NCI-H1930 (cell line): ENCODE measurements at places on chromosomes 3 and 15.

DNA sequence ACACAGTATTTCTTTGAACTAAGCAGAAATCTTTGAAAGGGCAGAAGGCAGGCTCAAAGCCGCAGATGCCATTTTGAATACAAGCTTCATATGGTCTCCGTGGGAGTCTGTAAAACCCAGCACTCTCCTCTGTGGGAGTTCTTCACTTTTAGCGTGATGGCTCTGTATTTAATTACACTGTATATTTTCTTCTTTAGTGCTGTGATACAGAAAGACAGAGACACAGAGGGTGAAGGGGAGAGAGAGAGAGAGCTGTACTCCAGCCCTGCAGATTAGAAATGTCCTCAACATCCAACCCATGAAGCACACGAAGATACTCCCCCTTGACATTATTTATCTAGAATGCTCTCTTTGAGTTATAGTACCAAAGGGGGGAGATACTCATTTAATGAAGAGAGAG, 752.6 kb upstream of the NR2F2 start:
- no peak for DNase-seq

GRCh38 chr3:109977897-109978296, 640.6 kb upstream of the DPPA4 start:
- no peak for DNase-seq

GRCh38 chr3:71499227-71499876, 84.2 kb downstream of the FOXP1 start:
- no peak for DNase-seq

DNA sequence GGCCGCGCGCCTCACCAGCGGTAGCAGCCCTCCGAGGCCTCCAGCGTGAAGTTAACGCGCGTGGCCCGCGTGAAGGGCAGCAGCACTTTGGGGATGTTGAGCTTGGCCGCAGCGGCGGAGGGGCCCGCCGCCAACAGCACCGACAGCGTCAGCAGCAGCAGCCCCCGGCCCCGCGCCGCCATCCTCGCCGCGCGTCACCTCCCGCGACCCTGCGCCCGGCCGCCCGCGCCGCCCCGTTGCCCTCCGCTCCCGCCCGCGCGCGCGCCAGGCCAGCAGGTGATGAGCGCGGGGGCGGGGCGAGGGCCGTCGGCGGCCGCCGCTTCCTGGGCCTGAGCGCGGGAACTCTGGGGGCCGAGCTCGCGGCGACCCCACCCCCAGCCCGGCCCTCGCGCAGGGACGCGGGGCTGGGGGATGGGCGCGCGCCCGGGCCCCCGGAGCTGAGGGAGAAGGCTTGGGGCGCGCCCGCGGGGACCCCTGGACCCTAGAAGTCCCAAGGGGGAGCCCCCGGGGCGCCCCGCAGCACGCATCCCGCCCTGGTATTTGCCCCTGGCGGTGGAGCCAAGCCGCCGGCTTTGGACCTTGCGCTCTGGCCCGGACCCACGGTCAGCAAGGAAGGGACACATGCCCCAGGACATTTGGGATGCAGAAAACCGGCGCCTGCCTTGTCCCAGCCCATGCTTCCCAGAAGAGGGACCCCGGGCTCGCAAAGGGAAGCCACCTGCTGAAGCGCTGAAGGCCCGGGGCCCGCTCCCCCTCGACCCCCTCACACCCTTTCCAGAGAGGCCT, at the start of gene NUP210:
Gene NUP210 (minus strand): TSS at position 278 of the 786 bp plus-strand sequence. CDS start 96 bp downstream, at position 182.
- DNase-seq: peak; percentile 56

GRCh38 chr15:91411586-91411985, 311.5 kb downstream of the SV2B start:
- no peak for DNase-seq

GRCh38 chr3:11236588-11237461, 35.4 kb upstream of the ATG7 start:
- peak; percentile 4 for DNase-seq

- no peak for DNase-seq
These were observed 721 bp downstream of the CSTA start for GRCh38 chr3:122325769-122326168.

DNA sequence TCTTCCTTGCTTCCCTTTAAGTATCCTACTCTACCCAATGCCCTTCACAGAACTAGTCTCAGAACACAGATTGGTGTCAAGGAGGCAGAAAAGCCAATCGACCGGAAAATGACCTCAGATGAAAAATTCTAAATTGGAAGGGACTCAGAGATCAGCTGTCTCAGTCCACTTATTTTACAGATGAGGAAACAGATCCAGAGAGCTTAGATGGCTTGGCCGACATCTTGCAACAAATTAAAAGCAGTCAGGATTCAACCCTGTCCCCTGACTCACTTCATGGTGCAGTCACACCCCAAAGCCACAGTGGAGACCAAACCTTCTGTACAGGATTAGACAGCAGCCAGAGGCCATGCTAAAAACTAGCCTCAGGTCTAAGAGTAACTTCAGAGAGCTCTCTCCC, 169.3 kb upstream of the BHLHE40 start:
- DNase-seq: no peak

DNA sequence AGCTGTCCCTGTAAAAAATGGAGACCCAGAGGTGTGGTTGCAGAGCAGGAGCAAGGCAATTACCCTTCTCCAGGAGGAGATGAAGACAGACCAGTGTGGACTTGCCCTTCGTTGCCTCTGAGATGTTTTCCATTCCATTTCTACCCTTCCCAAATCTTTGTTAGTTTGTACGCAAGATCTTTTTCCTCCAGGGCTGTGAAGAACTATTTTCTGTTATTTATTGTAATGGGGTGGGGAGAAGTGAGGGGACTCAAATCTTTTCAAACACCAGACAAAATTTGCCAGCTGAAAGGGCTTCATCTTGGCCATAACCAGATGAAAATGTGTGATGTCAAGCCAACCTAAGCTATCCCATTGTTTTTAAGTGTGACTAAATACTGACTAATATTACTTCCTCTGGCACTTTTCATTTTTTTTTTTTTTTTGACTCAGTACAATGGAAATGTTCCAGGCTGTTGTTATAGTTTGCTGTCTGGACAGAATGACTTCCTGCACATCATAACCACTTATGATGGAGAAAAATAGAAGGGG, 271.3 kb upstream of the TPRG1 start:
- DNase-seq: no peak

- no peak for DNase-seq
These were observed 61.0 kb upstream of the PPARG start for GRCh38 chr3:12227833-12228232.

- no peak for DNase-seq
These were observed 71.2 kb downstream of the RYK start for GRCh38 chr3:134179508-134179907.

DNA sequence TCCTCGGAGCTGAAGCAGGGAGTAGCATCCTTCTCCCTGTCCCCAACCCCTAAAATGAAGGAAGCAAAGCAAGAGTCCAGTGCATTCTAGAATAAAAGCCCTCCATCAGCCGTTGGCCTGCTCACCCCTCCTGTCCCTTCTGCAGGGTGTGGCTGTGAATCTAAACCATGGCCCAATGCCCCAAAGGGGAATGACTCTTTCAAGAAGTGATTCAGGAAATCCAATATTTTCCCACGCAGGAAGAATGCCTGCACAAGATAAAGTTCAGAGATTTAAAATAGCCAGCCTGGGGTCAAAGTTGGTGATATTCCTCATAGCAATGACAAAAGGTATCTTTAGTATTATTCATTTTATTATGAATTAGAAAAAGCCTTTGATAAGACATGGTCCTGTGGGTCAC, 38.5 kb downstream of the SLCO2A1 start:
- no peak for DNase-seq

DNA sequence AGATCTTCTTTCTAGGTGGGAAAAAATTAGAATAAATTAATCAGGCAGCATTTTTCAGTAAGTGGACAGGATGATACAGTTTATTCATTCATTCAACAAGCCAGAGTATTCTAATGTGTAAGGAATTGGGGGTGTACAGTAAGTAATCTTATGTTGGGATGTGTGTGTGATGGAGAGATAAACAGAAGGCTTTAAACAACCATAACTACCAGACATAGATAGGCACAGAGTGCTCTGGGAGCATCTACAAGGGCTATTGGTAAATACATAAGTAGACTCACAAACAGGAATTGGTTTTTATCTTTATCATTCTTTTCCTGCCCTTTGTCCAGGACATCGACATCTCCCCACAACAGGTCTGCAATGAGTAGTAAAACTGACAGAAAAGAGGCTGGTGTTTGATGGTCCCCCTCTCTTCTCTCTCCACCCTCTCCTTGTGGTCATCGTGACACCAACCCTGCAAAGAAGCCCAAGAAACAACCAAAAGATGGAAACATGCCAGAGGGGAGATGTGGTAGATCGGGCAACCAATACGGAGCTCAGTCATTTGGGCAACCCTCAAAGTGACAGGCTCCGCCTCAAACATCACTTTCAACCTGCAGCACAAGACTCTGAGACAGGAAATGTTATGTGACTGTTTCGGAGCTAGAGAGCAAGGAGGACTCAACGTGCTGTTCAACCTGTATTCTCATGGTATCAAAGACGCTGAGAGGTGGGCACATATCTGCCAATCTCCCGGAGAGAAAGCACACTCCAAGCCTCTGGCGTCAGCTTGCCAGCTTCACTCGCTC, 28.7 kb upstream of the B3GNT5 start:
- DNase-seq: no peak

- no peak for DNase-seq
These were observed 359.5 kb upstream of the TMCO5A start for GRCh38 chr15:37574985-37575384.

DNA sequence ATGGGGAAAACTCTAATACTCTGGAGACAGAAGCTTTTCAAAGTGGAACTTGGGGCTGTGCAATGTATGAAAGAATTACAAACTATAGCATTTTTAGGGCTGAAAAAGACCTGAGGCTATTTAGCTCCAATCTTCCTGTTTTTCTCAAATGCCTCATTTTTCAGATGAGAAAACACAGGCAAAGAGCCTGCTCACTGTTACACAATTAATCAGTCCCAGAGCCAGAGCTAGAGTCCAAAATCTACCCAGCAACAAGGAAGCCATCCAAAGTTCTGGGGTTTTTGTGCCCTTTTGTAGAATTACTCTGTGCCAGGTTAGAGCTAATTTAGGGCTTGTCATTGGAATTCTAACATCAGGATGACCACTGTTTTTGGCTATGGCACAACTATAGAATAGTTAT, 45.5 kb downstream of the GPR149 start:
- DNase-seq: no peak

DNA sequence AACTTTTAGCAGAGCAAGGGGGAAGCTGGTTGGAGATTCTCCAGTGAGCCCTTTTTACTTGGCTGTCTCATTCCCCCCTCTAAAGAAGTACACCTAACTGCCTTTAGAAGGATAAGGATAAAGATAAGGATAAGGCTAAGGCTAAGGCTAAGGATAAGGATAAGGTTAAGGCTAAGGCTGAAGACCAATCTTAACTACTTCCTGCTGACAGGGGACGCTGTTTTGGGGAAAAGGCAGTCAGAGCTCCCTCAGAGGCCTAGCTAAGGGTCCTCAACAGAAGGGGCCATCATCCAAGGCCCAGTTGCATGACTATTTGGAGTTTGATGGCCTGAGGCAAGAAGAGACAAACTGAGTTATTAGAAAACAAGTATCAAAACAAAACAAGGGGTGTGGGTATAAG, 94.3 kb upstream of the ARPP21 start:
- no peak for DNase-seq

DNA sequence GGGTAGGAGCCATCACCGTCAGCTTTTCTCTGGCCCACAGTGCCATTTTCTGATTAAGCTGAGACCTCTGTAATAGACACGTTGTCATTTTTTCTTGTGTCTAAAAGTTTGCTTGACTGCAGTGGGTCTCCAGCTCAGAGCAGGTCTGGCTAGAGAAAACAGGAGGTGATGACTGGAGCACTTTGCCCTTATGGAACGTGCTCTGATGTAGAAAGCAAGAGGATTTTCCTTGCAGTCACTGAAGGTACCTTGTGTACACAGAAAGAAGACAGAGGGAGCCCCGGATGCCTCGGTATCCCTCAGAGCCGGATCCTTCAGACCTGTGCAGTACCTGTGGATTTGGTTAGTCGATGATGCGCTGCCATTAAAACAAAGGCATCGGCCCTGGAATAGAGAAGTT, 76.2 kb downstream of the IGF1R start:
- no peak for DNase-seq

- DNase-seq: no peak
These were observed 100.6 kb downstream of the SUCNR1 start for GRCh38 chr3:151974067-151974466.

DNA sequence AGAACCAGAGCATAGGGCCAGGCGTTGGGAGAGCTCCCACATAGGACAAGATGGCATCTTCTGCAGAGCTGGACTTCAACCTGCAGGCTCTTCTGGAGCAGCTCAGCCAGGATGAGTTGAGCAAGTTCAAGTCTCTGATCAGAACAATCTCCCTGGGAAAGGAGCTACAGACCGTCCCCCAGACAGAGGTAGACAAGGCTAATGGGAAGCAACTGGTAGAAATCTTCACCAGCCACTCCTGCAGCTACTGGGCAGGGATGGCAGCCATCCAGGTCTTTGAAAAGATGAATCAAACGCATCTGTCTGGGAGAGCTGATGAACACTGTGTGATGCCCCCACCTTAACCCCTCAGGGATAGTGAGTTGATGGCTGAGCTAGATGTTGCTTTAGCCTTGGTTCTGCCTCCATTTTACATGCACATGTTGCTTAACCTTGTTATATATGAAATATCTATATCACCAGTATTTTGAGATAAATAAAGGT, at the start of gene PYDC2:
Gene PYDC2 (plus strand): TSS at position 51 of the 483 bp plus-strand sequence. CDS start 0 bp downstream, at position 51.
- DNase-seq: no peak

DNA sequence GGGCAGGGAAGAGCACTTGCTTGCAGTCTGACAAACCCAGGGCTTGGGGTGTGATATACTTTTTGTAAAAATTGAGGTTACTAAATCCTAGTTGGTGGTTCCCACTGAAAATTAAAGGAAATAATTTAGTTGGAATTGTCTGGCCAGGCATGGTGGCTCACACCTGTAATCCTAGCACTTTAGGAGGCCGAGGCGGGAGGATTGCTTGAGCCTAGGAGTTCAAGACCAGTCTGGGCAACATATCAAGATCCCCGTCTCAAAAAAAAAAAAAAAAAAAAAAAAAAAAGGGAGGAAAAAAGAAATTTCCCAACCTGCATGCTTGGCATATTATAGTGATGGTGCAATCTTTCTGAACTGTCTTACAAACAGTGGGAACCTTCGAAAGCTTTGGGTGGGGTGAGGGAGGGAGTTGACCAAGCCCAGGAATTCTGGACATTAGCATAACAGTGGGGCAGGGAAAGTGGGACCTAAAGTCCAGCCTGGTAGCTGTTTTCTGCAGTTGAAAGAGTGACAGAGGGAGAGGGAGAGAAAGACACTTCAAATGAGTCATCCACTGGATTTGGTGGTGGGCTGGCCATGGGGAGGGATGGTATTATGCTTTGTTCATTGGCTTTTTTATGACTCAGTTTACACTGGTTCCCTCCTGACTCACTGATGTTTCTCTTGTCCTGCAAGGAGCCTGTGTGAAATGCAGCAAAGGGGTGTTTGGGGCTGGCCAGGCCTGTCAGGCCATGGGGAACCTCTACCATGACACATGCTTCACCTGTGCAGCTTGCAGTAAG, 41.1 kb downstream of the LIMD1 start:
- DNase-seq: no peak

- DNase-seq: no peak
These were observed 61.4 kb downstream of the TTBK2 start for GRCh38 chr15:42858999-42859789.

GRCh38 chr15:66711260-66711659, 9.2 kb downstream of the SMAD6 start:
- no peak for DNase-seq

GRCh38 chr3:158748237-158748828, 16.1 kb upstream of the RARRES1 start:
- no peak for DNase-seq

- no peak for DNase-seq
These were observed 394.9 kb upstream of the RGMA start for GRCh38 chr15:93483923-93484322.
